ENCODE measurements at places on chromosomes 3 and 15.

DNA sequence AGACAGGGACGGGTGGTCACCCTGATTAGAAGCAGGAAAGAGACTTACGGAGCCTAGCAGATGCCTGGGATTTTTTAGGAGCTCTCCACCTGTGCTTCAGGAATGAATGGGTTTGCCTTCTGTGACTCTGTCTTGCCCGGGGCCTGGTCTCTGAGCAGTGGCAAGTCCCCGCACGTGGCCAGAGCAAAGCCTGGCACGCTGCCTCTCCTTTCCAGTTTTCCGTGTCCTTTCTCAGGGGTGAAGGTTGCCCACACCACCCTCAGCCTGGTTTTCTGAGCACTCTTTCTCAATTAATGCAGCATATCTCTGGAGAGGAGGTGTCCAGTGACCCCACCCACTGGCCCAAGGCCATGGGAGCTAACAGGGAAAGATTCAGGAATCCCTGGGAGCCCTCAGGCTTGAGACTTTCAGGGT lies 14.5 kb upstream of the CHST14 start:
- DNase-seq, result no peak

- no peak for DNase-seq
Measured at GRCh38 chr3:69669070-69669469, 70.2 kb upstream of the MITF start.

- DNase-seq, result no peak
Measured at GRCh38 chr3:187066228-187066995, 72.9 kb downstream of the RPL39L start.

- DNase-seq, result no peak
Measured at GRCh38 chr3:20091331-20092047, 51.2 kb downstream of the KAT2B start.

DNA sequence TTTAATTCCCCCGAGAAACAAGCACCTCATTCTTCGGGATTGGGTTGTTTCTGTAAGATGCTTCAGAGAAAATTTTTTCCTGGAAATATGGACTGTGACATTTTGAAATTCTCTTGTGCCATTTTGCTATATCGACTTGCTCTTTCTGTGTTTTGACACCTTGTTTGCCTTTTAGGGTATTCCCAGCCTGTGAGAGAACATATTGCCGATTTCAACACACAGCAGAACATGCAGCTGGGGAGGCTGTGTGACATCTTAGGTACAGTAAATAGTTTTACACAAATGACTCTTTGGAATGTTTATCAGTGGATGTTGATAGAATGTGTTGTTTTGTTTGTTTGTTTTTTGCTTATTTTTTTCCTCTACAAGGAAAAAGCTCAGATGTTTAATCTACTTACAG lies 130.2 kb downstream of the IQCH start:
- no peak for DNase-seq

DNA sequence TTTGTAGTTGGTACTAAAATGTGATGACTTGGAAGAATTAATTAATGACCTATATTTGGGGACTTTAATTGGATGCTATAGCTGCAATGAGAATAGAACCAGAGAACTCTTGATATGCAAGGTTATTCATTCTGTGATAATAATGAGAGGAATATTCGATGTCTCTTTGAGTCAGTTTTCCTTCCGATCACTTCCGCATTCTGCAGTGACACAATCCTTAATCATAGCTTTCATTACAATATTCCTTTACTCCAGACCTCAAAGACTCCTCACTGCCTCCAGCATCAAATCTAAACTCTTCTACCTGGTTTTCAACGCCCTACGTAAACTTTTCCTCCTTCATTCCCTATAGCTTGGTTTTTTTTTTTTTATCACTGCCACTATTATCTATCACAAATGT lies 21.6 kb downstream of the B3GNT5 start:
- no peak for DNase-seq

GRCh38 chr15:82315519-82316246 lies 33.6 kb downstream of the GOLGA6L10 start:
- DNase-seq, result no peak

- no peak for DNase-seq
Measured at GRCh38 chr15:82730022-82730530, 20.4 kb upstream of the AP3B2 start.

- no peak for DNase-seq
Measured at GRCh38 chr3:108528459-108529252, 18.3 kb upstream of the MYH15 start.

GRCh38 chr3:132549890-132550578 lies 47.0 kb upstream of the ACKR4 start:
- no peak for DNase-seq

- no peak for DNase-seq
Measured at GRCh38 chr3:134838599-134838998, 43.5 kb downstream of the EPHB1 start.

- DNase-seq, result peak; percentile 8
Measured at GRCh38 chr15:70853318-70853972, 512 bp downstream of the LARP6 start.

DNA sequence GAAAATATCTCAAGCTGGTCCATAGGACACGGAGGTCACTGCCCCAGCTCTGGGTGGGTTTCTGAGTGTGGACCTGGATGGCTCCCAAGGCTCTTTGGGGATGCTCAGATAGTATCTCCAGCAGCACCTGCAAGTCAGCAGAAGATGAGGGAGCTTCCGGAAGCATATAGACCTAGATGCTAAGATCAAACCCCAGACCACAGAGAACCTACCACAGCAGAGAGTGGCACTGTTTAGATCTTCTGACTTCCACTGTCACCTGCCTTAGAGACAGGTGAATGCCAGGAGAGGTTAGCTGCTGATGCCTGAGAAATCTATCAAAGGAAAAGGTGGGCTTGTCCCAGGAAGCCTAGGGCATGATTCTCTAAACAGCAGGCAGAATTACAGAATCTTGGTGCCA lies 105.7 kb upstream of the TRPM1 start:
- DNase-seq, result no peak
